NCI-H1930 (cell line): ENCODE measurements at places on chromosomes 3 and 15.

GRCh38 chr3:151320131-151320530, 3.5 kb upstream of the GPR87 start:
- DNase-seq = no peak

DNA sequence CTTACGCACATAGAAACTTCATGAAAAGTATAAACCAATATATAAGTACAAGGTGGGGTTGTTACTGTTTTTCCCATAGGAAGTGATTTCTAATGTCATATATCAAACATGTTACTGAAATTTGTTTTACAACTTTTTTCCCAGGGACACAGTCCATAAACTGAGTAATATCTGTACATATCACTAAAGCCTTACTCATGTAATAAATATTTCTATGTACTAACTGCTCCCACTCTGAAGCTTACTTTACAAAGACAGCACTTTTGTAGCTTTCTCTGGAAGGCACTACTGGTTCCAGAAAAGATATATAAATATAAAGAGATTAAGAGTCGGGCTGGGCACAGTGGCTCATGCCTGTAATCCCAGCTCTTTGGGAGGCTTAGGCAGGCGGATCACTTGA, 91.7 kb downstream of the MYO5A start:
- no peak for DNase-seq

- no peak for DNase-seq
Measured at GRCh38 chr3:172355836-172356235, 92.4 kb downstream of the GHSR start.

DNA sequence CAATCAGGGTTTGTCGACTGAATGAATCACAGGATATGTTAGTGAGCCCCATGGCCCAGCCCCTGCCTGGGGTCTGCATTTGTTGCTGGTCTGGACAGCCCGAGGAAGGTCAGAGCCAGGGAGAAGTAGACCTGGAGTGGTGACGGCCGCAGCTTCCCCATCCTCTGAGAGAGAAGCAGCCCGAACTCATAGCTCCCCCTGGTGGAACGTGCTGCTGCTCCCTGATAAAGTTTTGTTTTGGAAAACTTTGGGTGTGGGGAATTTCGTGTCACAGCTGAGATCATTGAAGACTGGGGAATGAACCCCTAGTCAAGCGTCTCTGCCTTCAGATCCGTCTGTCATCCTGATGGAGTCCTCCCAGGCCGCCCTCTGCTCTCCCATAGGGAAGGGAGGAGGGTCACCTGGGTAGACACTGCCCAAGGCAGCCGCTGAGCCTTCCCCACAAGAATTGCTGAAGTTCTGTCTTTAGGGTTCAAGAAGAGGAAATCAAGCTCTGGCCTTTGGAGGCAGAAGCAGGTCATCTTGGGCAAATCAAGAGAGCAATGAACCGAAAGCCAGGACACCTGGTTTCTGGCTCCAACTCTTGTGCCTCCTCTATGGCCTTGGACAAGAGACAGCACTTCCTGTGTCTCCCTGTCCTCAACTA, 60.5 kb downstream of the GLDN start:
- no peak for DNase-seq

DNA sequence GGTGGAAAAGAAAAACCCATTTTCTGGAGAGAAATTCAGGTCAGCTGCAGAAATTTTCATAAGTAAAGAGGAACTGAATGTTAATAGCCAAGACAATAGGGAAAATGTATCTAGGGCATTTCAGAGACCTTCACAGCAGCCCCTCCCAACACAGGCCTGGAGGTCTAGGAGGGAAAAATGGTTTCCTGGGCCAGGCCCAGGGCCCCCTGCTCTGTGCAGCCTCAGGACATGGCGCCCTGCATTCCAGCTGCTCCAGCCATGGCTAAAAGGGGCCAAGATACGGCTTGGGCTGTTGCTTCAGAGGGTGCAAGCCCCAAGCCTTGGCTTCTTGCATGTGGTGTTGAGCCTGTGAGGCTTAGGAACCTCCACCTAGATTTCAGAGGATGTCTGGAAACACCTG, 92.2 kb downstream of the C3orf70 start:
- no peak for DNase-seq

DNA sequence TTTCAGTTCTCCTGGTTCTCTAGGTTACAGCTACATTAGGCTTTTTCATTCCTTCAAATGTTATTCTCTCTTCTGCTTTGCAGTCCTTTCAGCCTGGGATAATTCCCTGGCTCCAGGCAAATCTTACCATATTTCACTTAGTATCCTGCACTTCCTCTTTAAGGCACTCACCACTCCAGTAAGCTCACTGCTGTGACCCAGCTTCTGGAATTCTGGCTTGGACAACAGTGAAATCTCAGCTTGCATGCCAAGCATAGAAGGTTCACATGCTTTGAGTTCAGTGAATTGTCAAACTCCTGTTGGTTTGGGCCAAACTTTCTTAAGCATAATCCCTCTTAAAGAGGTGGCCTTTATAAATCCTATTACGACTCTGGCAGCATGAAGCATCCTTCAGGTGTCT, 69.4 kb downstream of the SCN10A start:
- no peak for DNase-seq

- no peak for DNase-seq
Measured at GRCh38 chr3:195441476-195441991, 1.3 kb downstream of the ACAP2 start.

- no peak for DNase-seq
Measured at GRCh38 chr3:20141851-20142250, 44.2 kb downstream of the SGO1 start.
